Lung (tissue), 17 donors: ENCODE measurements at places on chromosomes 4 and X. TPM values are rescaled to one million over a fixed set of nuclear protein-coding genes. Genes with fewer than 3 reads are reported as not detected.

Gene CLIC2
- polyA plus RNA-seq = 27.1 TPM

Gene NSG1
- polyA plus RNA-seq = 0.77 TPM

Gene GAGE2A
- not detected for polyA plus RNA-seq

Gene MAGEB2
- not detected for polyA plus RNA-seq

Gene GAGE13
- polyA plus RNA-seq = not detected

Gene RPL9
- 3,293 TPM for polyA plus RNA-seq

Gene TMEM35A
- 0.47 TPM for polyA plus RNA-seq

Gene ZFYVE28
- polyA plus RNA-seq = 6.8 TPM

GRCh38 chrX:129139837-129140598 lies 383.3 kb downstream of the SMARCA1 start:
- H3K36me3 ChIP-seq = no peaks in the 10 kb centered on the region
- H3K27me3 ChIP-seq = no peaks in the 10 kb centered on the region
- no peaks in the 10 kb centered on the region for H3K4me1 ChIP-seq
- H3K4me3 ChIP-seq = no peak overlapping the region
- no peak for DNase-seq

DNA sequence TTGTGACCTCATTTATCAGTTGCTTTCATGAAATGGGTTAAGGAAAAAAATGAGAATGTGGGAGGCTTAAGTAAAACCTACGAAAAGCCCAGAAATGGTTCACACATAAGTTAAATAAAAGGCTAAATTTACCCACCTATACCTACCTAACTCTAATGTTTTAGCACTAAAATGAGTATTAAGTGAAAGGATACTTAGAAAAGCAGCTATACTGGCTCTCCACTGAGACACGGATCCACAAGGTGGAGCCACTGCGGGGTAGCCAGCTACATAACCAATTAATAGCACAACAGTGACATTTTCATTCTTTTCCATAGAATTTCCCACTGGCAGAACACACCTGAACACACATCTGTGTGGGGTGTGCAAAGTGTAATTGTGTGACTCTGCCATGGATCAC lies 101.9 kb downstream of the MAML3 start:
- no peak overlapping the region for H3K27ac ChIP-seq
- H3K4me1 ChIP-seq = peaks cover 11% of the 10 kb centered on the region
- DNase-seq = peak; percentile 62
- H3K4me3 ChIP-seq = no peak overlapping the region

- no peaks in the 10 kb centered on the region for H3K4me1 ChIP-seq
- H3K4me3 ChIP-seq = no peak overlapping the region
- H3K27me3 ChIP-seq = no peaks in the 10 kb centered on the region
Observed at GRCh38 chr4:57426779-57427395, 316.7 kb upstream of the IGFBP7 start.

DNA sequence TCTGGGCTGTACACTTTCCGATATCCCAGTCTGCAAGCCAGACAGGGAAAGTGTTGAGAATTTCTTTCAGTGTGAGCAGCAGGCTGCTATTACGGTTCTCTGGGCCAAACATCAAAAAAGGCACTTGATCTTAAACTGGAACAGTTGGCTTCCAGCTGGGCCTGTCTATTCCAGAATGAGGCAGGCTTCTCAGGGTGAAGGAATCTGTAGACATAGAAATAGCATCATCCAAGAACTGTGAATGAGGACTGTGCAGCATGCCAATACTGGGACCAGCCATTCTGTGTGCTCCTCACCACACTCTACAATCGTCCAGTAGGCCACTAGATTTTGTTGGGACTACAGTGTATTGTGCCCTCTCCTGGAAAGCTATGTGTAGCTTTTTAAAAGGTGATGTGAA lies 31.1 kb downstream of the ART3 start:
- H3K4me3 ChIP-seq = no peak overlapping the region
- H3K36me3 ChIP-seq = no peaks in the 10 kb centered on the region
- H3K4me1 ChIP-seq = no peaks in the 10 kb centered on the region
- DNase-seq = no peak
- H3K27ac ChIP-seq = no peak overlapping the region

- no peak overlapping the region for H3K4me3 ChIP-seq
- H3K4me1 ChIP-seq = no peaks in the 10 kb centered on the region
Observed at GRCh38 chr4:94426783-94427182, 25.0 kb upstream of the PDLIM5 start.

DNA sequence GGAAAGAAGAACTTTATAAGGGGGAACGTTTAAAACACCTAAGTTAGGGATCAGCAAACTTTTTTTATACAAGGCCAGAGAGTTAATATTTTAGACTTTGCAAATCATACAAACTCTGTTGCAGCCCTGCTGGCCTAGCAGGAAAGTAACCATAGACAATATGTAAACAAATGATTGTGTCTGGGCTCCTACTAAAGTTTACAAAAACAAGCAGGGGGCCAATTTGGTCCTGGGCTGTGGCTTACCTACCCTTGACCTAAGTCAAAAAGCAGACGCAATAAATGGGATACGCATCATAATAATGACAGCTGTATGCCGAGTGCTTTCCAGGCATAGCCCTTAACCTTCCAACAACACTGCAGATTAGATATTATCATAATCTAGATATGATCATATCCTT lies 4.9 kb downstream of the TASL start:
- no peaks in the 10 kb centered on the region for H3K4me1 ChIP-seq
- H3K27me3 ChIP-seq = peaks cover 5% of the 10 kb centered on the region
- H3K36me3 ChIP-seq = no peaks in the 10 kb centered on the region
- DNase-seq = no peak
- H3K27ac ChIP-seq = no peak overlapping the region
- no peak overlapping the region for H3K4me3 ChIP-seq

- no peaks in the 10 kb centered on the region for H3K27me3 ChIP-seq
- no peaks in the 10 kb centered on the region for H3K4me1 ChIP-seq
- no peak overlapping the region for H3K27ac ChIP-seq
- no peak overlapping the region for H3K4me3 ChIP-seq
Observed at GRCh38 chrX:10677490-10677889, 57.1 kb upstream of the MID1 start.

- no peaks in the 10 kb centered on the region for H3K27me3 ChIP-seq
- H3K4me1 ChIP-seq = peaks cover 22% of the 10 kb centered on the region
- H3K4me3 ChIP-seq = no peak overlapping the region
Observed at GRCh38 chr4:155787113-155787710, 28.4 kb downstream of the GUCY1B1 start.

GRCh38 chr4:37998226-37998625 lies 38.0 kb downstream of the PTTG2 start:
- no peak overlapping the region for H3K4me3 ChIP-seq
- DNase-seq = no peak
- no peaks in the 10 kb centered on the region for H3K27me3 ChIP-seq

GRCh38 chr4:10577018-10577417 lies 107.5 kb downstream of the CLNK start:
- peaks cover 3% of the 10 kb centered on the region for H3K4me1 ChIP-seq
- no peaks in the 10 kb centered on the region for H3K27me3 ChIP-seq
- H3K27ac ChIP-seq = no peak overlapping the region
- peak; percentile 23 for DNase-seq
- no peak overlapping the region for H3K4me3 ChIP-seq

GRCh38 chrX:30312858-30313257 lies 3.7 kb upstream of the NR0B1 start:
- no peak overlapping the region for H3K4me3 ChIP-seq
- no peaks in the 10 kb centered on the region for H3K36me3 ChIP-seq
- H3K27me3 ChIP-seq = peaks cover 11% of the 10 kb centered on the region
- no peak for DNase-seq

DNA sequence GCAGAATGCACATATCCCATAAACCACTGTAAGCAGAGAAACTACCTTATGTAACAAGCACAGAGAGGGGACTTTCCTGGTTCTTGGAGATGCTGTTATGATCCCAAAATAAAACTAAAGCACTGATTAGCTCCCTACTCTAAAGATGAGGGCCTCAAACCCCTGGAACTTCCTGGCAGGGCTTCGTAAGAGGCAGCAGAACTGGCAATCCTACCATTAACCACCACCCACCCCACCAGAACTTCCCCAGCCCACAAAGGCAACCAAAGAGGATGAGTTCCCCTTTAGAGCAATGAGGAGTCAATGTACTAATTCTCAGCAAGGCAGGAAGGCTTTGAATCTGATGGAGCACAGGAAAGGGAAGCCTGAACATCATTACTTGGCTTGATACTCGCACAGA lies 436.5 kb upstream of the FRG1 start:
- H3K27me3 ChIP-seq = no peaks in the 10 kb centered on the region
- H3K4me1 ChIP-seq = no peaks in the 10 kb centered on the region
- no peaks in the 10 kb centered on the region for H3K36me3 ChIP-seq
- H3K4me3 ChIP-seq = no peak overlapping the region
- H3K27ac ChIP-seq = no peak overlapping the region
- DNase-seq = no peak

- no peaks in the 10 kb centered on the region for H3K27me3 ChIP-seq
- no peak overlapping the region for H3K27ac ChIP-seq
- H3K4me1 ChIP-seq = no peaks in the 10 kb centered on the region
Observed at GRCh38 chr4:95027905-95028618, 270.3 kb downstream of the BMPR1B start.

DNA sequence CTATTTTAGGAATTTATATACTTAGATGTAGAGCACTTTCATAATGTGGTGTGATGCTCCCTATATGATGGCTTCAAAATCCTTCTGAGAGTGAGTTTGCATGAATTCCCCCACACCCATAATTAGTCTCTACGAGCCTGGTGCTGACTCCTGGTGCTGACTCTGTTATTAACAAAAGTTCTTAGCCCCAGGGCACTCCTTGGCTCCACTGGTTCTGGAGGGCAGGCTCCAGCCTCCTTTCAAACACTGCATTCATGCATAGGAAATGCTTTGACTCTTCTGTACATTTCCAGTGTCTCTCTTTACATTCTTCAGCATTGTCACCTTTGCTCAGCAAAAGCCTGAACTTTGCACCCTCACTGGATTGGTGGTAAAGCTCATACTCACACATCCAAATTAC lies 64.0 kb downstream of the LNX1 start:
- no peaks in the 10 kb centered on the region for H3K27me3 ChIP-seq
- H3K4me3 ChIP-seq = no peak overlapping the region
- no peak overlapping the region for H3K27ac ChIP-seq
- H3K4me1 ChIP-seq = peaks cover 4% of the 10 kb centered on the region

GRCh38 chr4:30802622-30803323 lies 82.6 kb downstream of the PCDH7 start:
- H3K27ac ChIP-seq = no peak overlapping the region
- peaks cover 2% of the 10 kb centered on the region for H3K4me1 ChIP-seq
- H3K27me3 ChIP-seq = no peaks in the 10 kb centered on the region
- no peak for DNase-seq
- H3K4me3 ChIP-seq = no peak overlapping the region

- H3K36me3 ChIP-seq = no peaks in the 10 kb centered on the region
- no peak for DNase-seq
- H3K4me1 ChIP-seq = peaks cover 18% of the 10 kb centered on the region
- no peaks in the 10 kb centered on the region for H3K27me3 ChIP-seq
Observed at GRCh38 chr4:186693159-186693815, 30.4 kb downstream of the FAT1 start.

- DNase-seq = peak; percentile 61
- H3K27ac ChIP-seq = no peak overlapping the region
- H3K36me3 ChIP-seq = no peaks in the 10 kb centered on the region
- peaks cover 3% of the 10 kb centered on the region for H3K4me1 ChIP-seq
- peaks cover 43% of the 10 kb centered on the region for H3K27me3 ChIP-seq
- H3K4me3 ChIP-seq = no peak overlapping the region
Observed at GRCh38 chrX:17613979-17614588, 123.2 kb upstream of the SCML1 start.

GRCh38 chr4:98098764-98099163 lies 44.5 kb downstream of the STPG2 start:
- no peak overlapping the region for H3K27ac ChIP-seq
- DNase-seq = no peak
- H3K4me3 ChIP-seq = no peak overlapping the region
- no peaks in the 10 kb centered on the region for H3K36me3 ChIP-seq
